Activated T-cell treated with anti-CD3 and anti-CD28 coated beads, Interleukin-2, amount 50 U/mL, for 72 hours (primary cell): ENCODE measurements at places on chromosomes 3 and 15. TPM values are rescaled to one million over a fixed set of nuclear protein-coding genes. Genes with fewer than 3 reads are reported as not detected.

Gene RTP1
- not detected for total RNA-seq

Gene ITIH3
- total RNA-seq = not detected

Gene CCR3
- total RNA-seq = not detected

Gene ZNF501
- 3.6 TPM for total RNA-seq

Gene RNF13
- 47.3 TPM for total RNA-seq

Gene ATP8B4
- total RNA-seq = 14.0 TPM

Gene HYAL3
- total RNA-seq = 7.1 TPM

Gene TRH
- total RNA-seq = not detected

Gene GOLGA8G
- total RNA-seq = not detected

Gene MYD88
- total RNA-seq = 38.2 TPM

Gene GOLGA8S
- 0.07 TPM for total RNA-seq

Gene LIPC
- 0.93 TPM for total RNA-seq

Gene TMEM108
- total RNA-seq = 0.12 TPM

Gene WDR93
- total RNA-seq = not detected

Gene SUSD5
- total RNA-seq = not detected

Gene DAZL
- not detected for total RNA-seq

Gene NANOGP8
- total RNA-seq = not detected

Gene POLQ
- 20.4 TPM for total RNA-seq

Gene P3H2
- total RNA-seq = not detected

Gene ACKR2
- total RNA-seq = 1.2 TPM

Gene MED12L
- total RNA-seq = 5.8 TPM

Gene TMEM212
- not detected for total RNA-seq

Gene DZIP1L
- total RNA-seq = 0.23 TPM

Gene CLDN16
- total RNA-seq = 0.29 TPM

Gene NUSAP1
- total RNA-seq = 184 TPM

Gene NAALADL2
- 0.58 TPM for total RNA-seq

Gene SETD2
- 48.7 TPM for total RNA-seq

Gene TRPM1
- not detected for total RNA-seq

Gene GPD1L
- total RNA-seq = 20.6 TPM

Gene FSD2
- total RNA-seq = not detected

Gene ZNF80
- total RNA-seq = 0.53 TPM

Gene ATP13A5
- total RNA-seq = not detected

Gene GANC
- 34.1 TPM for total RNA-seq

Gene TMCO5A
- total RNA-seq = not detected

Gene SLC2A2
- total RNA-seq = not detected

Gene ZBBX
- not detected for total RNA-seq

Gene PARL
- total RNA-seq = 77.3 TPM

Gene GOLGA6L4
- 0.99 TPM for total RNA-seq

Gene SLC38A3
- not detected for total RNA-seq

Gene C3orf85
- total RNA-seq = not detected

Gene DOCK3
- 7.2 TPM for total RNA-seq

Gene GOLGA6L7
- not detected for total RNA-seq

Gene DNAH12
- total RNA-seq = 0.26 TPM
